ENCODE measurements at places on chromosomes 3 and 15.

DNA sequence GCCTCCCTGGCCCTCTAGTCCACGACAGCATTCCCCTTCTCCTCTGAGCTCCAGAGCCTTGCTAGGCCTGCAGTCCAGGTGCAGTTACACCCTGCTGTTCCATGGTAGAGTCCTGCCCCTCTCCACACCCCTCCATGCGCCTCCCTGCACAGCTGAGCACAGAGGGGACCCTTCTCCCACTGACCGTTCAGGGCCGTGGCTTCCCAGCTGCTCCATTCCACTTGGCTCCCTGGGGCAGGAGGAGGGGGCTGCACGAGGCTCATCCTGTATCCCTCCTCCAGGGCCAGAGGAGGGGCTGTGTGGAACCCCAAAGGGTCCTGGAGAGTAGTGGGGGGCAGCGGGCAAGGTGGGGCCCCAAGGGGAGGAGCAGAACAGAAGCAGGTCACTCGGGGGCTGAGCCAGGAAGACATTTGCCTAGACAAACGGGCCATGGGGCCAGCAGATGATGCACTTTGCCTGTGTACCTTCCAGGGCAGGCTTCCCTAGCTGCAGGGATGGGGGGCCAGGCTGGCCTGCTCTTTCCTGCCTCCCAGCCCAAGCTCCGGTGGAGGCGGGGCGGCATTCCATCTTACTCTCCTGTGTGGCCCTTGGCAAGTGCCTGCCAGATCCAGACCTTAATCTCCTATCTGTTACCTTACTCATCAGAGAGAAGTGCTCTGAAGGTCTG, 20.7 kb upstream of the GOLGA6C start:
- peak; percentile 10 for DNase-seq

- no peak for DNase-seq
Measured at GRCh38 chr3:72116226-72116625, 331.3 kb upstream of the PROK2 start.

DNA sequence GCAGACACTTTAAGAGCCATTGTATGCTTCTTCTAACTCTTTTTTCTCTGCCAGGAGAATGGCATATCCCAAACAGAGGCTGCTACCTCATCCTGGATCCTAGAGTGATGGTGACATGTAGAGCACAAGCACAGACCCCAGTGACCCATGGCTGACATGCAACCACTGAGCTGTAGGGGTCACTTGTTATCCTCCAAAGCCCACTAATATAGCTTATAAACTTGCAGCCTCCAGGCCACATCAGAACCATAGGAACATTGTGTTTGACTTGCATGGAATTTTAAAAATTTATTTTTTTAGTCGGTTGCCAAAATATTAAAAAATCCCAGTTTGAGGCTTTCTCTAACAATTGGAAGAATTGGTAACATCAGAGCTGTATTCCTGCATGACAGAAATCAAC, 283.0 kb upstream of the WNT5A start:
- no peak for DNase-seq

- no peak for DNase-seq
Measured at GRCh38 chr3:126211569-126211968, 31.2 kb upstream of the ALDH1L1 start.

- no peak for DNase-seq
Measured at GRCh38 chr3:43870120-43870519, 179.4 kb downstream of the ABHD5 start.

- no peak for DNase-seq
Measured at GRCh38 chr15:59221511-59222505, 15.2 kb downstream of the LDHAL6B start.

DNA sequence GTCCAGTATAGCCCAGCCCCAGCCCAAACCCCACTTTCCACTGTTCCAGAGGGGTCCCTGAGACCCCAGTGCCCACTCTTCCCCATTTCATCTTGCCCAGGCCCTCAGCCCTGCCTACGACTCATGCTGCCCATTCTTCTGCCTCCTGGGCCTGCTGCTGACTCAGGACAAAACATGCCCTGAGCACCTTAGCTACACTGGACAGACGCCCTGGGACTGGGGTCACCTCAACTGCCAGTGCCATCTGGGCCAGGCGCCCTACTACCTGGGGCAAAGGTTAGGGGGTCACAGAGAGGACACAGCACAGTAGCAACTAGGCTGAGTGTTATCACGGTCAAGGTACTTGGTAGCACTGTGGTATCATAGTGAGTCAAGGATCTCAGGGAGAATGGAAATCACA, 2.6 kb upstream of the LAMB2 start:
- DNase-seq = no peak

GRCh38 chr3:125005222-125005621, 50.6 kb downstream of the HEG1 start:
- DNase-seq = no peak

DNA sequence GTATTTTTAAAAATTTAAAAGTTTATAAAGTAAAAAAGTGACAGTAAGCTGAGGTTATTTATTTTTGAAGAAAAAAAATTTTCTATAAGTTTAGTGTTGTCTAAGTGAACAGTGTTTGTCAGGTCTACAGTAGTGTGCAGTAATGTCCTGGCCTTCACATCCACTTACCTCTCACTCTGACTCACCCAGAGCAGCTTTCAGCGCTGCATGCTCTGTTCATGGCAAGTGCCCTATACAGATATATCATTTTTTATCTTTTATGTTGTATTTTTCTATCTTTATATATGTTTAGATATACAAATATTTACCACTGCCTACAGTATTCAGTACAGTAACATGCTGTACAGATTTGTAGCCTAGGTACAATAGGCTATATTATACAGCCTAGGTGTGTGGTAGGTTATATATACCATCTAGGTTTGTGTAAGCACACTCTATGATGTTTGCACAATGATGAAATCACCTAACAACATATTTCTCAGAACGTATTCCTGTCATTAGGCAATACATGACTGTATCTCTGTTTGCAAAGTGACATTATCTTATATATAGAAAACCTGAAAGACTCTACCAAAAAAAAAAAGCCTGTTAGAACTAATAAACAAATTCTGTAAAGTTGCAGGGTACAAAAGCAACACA, 75.9 kb upstream of the TMC3 start:
- no peak for DNase-seq

GRCh38 chr3:14506626-14507304, 33.4 kb downstream of the GRIP2 start:
- no peak for DNase-seq

- no peak for DNase-seq
Measured at GRCh38 chr3:154901278-154901677, 178.8 kb upstream of the MME start.

GRCh38 chr15:55344206-55344605, 25.2 kb downstream of the PIGB start:
- no peak for DNase-seq

GRCh38 chr15:50059203-50059772, 59.7 kb downstream of the ATP8B4 start:
- DNase-seq = no peak

GRCh38 chr3:128296469-128297251, 143.4 kb downstream of the EEFSEC start:
- peak; percentile 56 for DNase-seq

DNA sequence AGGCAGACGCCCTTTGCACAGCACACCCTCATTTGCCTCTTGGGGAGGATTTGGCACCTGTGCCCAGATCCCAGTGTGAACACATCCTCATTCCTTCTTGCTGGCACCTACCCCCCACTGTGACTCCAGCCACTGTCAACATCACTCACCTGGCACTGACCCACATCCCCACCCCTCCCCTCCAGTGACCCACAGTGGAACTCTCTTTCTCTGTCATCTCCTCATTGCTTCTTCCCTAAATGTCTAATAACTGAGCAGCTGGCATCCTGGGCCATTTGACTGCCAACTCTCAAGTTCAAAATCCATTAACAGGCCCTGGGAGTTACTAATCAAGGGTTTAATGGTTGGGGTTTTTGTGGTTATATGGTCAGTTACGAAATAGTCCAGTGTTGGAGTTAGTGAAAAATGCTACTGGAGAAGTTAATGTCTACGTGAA, 14.4 kb downstream of the SNAPC5 start:
- no peak for DNase-seq

DNA sequence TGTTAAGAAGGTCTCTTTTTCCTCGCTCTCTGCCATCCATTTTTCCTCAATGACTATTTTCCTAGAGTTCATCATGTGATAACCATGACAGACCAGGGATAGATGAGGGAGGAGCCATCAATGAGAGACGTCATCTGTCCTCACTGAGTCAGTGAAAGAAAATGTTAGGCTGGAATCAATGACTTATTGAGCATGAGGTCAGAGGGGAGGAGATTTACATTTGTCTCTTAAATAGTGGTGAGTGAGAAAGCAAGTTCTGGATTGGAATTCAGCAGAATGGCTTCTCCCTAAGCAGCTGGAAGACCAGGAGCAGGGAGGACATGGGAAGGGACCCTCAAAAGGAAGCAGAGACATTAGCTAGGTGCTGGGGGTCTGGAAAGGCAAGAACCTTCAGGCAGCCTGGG, 28.2 kb upstream of the USP3 start:
- DNase-seq = no peak

GRCh38 chr15:87881026-87881425, 375.5 kb downstream of the NTRK3 start:
- DNase-seq = no peak

DNA sequence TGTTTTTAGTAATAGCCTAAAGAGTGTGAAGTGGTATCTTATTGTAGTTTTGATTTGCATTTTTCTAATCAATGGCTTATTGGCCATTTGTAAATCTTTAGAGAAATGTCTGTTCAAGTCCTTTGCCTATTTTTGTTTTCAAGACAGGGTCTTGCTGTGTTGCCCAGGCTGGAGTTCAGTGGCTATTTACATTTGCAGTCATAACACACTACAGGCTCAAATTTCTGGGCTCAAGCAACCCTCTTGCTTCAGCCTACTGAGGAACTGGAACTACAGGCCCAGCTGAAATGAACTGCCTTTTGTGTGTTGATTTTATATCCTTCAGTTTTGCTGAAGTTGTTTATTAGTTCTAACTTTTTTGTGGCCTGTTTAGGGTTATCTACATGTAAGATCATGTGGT, 27.9 kb downstream of the BSN start:
- no peak for DNase-seq

- no peak for DNase-seq
Measured at GRCh38 chr15:78453447-78453846, 15.4 kb downstream of the IREB2 start.

DNA sequence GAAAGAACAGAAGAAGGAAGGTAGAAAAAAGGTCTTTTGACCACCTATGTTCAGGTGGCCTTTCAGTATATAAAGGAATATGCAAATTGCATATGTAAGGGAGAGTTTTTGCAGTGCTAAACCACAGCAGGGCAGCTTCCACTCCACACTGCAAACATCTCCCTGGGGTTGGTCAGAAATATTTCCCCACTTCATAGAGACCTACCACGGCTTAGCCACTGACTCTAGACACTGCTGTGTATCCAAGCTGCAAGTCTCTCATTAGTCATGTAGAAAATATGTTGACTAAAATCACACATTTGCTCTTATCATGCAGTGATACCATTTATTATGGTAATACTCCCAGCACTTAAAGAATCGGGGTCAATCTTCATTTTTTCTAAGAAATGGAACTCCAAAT, 214.9 kb upstream of the NR2F2 start:
- no peak for DNase-seq

DNA sequence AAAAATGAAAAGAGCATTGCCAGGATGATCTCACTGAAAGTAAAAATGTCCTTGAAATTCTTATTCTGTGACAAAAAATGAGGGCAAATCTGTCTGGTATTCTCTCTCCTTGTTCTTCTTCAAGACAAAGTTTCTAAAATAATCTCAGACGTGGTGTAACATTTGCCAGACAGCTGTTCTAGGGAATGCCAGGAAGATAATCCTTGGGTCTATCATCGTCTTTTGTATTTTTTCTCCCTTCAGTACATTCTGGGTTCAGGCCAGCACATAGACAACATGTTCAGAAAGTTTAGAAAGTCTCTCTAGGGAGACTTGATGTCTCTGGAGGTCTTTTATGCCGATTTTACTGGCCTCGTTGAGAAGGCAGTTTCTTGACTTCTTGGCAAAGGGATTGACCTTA, 121.2 kb upstream of the HES1 start:
- DNase-seq = no peak

- no peak for DNase-seq
Measured at GRCh38 chr3:72338082-72338941, 509.9 kb downstream of the SHQ1 start.

DNA sequence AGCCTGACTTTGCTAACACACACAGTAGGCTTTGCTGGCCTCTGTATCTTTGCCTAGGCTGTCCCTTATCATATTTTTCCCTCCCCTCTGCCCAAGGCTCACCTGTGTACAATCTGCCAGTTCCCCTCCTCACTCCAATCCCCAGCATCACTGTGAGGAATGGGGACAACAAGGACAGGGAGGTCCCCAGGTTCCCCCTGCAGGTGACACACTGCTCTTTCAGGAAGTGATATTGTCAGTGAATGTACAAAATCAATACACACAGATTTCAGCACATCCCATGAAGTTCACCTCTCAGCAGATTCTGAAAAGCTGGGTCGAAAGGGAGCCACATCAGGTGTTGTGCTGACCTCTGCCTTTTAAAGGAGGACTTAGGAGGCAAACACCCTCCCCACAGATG, 177.5 kb downstream of the RAB11A start:
- no peak for DNase-seq

DNA sequence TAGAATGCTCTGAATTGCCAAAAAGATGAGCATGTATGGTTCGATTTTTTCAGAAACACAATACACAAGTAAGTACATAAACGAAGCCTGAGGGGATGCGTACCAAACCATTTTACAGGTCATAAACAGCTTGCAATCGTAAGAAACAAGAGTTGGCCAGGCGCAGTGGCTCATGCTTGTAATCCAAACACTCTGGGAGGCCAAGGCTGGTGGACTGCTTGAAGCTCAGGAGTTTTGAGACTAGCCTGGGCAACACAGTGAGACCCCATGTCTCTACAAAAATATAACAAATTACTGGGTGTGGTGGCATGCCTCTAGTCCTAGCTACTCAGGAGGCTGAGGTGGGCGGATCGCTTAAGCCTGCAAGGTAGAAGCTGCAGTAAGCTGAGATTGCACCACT, 13.4 kb downstream of the TRA2B start:
- no peak for DNase-seq

DNA sequence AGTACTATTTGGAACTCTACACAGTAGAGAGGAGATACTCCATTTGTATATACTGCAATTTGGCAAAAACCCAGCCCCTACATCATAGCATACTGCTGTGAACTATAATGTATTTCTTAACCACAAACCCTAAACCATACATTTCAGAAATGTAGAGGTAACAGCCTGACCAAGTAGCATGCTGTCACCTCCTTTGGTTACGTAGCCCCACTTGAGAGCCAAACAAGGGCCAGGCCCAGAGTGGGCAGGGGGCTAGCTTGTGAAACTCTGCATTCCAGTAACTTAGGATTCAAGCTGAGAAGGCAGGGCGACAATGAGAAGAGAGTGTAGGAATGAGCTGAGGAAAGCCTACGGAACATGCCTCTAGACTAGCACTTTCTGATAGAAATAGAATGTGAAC, 135.8 kb downstream of the GREM1 start:
- DNase-seq = no peak
